ENCODE measurements at places on chromosomes 5 and 9.

- DNase-seq = no peak
Observed at GRCh38 chr5:172093965-172094364, 87.5 kb upstream of the FBXW11 start.

DNA sequence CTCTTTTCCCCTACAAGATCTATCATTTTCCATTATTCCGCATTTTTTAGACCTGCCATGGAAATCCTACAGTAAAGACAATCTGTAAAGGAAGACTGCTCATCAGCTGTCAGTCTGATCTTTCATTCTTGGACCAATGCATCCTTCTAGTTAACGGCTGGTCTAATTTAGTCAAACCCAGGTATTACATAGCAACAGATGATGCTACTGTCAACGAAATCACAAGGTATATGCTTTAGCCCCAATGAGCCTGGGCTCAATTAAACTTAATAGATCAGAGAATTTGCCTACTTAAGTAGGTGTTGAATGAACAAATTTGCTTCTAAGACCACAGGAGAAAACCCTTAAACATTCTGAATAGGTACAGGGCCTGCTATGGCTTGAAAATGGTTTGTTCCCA, 207.0 kb downstream of the TSSK1B start:
- no peak for DNase-seq

- DNase-seq = peak; percentile 28
Observed at GRCh38 chr5:143004361-143005145, 234.4 kb downstream of the ARHGAP26 start.

DNA sequence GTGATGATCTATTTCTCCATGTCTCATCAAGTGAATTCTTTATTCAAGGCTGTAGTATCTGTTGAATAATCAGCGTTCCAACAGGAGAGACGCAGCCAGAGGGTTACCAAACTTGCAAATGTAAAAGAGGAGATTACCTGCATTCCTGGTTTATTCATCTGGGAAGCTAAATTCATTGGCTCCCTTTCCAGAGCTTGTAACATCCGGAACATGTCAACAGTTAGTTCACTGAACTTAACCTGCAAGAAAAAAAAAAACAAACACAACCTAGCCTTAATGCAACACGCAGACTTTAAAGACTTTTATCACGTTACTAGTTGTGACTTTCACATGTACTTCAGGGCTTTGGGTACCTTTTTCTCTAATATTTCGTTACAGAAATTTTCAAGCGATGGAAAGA, 62.4 kb upstream of the GOLGA1 start:
- DNase-seq = no peak

- peak; percentile 73 for DNase-seq
Observed at GRCh38 chr5:58156973-58157701, 302.7 kb downstream of the PLK2 start.

DNA sequence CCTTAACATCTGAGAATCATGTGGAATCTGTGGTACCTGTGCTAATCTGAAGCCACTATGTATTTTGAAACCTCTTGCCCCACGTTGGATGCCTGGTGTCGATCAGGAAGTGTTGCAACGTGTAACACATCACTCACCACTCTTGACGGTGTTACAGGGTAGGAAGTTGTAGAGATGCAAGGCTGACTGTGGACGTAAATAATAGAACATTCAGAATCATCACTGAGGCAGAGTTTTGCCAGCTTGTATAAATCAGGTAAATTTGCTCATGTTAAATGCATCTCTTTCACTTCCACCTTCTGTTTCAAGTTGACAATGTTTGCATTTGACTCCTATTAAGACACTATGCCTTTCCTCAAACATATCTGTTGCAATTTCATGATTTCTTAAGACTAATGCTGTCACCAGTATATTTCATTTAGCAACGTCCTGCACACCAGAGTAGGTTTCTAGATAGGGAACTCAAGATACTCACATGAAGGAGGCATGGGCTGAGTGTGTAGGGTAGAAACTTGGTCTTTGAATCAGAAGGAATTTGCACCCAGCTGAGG, 38.1 kb downstream of the BASP1 start:
- DNase-seq = no peak

DNA sequence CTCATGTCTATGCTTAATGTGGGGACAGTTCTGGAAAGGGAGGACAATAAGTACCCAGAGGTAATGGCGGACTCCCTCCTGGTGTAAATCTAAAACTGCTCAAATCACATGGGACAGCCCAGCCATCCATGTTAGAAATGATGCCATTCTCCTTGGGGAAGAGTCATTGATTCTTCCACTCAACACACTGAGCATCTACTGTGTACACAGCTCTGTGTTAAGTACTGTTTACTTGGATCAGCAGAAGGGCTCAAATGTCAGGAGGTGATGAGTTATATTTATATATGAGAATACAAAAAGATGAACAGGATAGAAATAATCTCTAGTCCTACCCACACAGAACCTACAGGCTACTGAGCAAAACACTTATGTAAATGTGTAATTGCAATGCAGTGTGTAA, 31.8 kb upstream of the NANS start:
- DNase-seq = no peak

GRCh38 chr5:132229236-132229635, 1.6 kb upstream of the P4HA2 start:
- DNase-seq = no peak

GRCh38 chr9:15115702-15116101, 191.3 kb downstream of the TTC39B start:
- no peak for DNase-seq

- DNase-seq = no peak
Observed at GRCh38 chr5:179201986-179202385, 141.8 kb downstream of the ZNF354C start.

- no peak for DNase-seq
Observed at GRCh38 chr9:107229241-107229741, 53.8 kb upstream of the RAD23B start.

DNA sequence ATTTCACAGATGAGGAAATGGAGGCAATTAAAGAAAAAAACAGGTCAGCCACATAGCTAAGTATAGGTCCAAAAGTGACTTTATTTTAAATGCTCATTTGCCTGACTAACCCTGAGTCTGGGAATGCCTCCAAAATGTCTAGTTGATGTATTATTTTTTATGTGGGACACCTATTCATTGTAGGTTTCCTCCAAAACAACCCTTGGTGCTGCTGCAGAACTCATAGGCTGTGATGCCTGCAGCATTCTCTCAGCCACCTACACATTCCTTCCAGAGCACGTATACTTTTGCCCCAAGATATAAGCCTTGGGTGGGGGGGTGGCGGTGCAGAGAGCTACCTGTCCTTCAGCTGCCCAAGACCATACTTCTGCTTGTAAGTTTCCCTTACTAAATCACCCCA, 77.4 kb downstream of the MSX2 start:
- peak; percentile 39 for DNase-seq

- DNase-seq = no peak
Observed at GRCh38 chr5:34449639-34450038, 206.5 kb upstream of the RAI14 start.

DNA sequence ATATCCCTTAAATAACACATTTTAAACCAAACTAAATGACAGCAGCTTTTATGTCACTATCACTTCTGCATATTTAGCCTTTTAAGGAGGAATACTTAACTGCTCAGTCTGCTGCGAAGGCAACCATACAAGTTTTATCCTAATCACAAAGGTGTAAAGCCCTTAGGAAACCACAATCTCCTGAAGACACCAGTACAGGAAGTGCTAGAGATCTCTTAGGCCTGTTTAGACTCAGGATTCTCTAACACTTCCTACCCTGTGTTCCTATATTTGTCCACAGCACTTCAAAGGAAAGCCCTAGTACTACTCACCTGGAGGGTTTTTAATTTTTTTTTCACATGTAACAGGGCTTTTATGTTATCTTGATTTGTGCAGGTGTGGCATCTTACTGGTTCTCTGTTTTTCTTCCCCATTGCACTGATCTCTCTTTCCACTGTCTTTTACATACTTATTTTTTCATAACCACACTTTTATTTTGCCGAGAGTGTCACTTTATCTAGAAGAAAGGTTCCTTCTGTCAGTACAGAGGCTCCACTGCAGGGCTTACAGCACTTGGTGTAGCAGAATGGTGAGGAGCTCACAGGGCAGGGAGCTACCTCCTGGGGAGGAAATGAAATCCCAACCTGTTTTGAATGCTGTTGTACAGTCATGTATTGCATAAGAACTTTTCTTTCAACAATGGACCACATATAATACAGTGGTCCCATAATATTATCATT, 1060.6 kb upstream of the ACO1 start:
- DNase-seq = no peak

- DNase-seq = no peak
Observed at GRCh38 chr5:109511980-109512734, 102.4 kb upstream of the PJA2 start.

- DNase-seq = peak; percentile 70
Observed at GRCh38 chr9:111992523-111992922, 95.9 kb downstream of the UGCG start.

Measured in fibroblast of skin of right quadriceps (primary cell).